Thoracic aorta (tissue), 2 donors: ENCODE measurements at places on chromosomes 11 and 22. TPM values are rescaled to one million over a fixed set of nuclear protein-coding genes. Genes with fewer than 3 reads are reported as not detected.
A peak's percentile ranks its signal among the peaks of the same experiment; 100 is the strongest.

- H3K4me3 ChIP-seq, result no peak overlapping the region
- H3K27ac ChIP-seq, result no peak overlapping the region
- H3K27me3 ChIP-seq, result no peaks in the 10 kb centered on the region
- DNase-seq, result no peak
- H3K4me1 ChIP-seq, result peaks cover 5% of the 10 kb centered on the region
These were observed 494.0 kb downstream of the MIAT start for GRCh38 chr22:27151407-27151806.

- H3K27me3 ChIP-seq, result no peaks in the 10 kb centered on the region
- H3K4me3 ChIP-seq, result peak overlapping the region; percentile 36
- peaks cover 21% of the 10 kb centered on the region for H3K4me1 ChIP-seq
- no peaks in the 10 kb centered on the region for H3K36me3 ChIP-seq
- DNase-seq, result peak; percentile 72
These were observed 35.8 kb upstream of the FCHSD2 start for GRCh38 chr11:73177778-73178539.

- peaks cover 7% of the 10 kb centered on the region for H3K4me1 ChIP-seq
- H3K4me3 ChIP-seq, result no peak overlapping the region
- H3K27me3 ChIP-seq, result no peaks in the 10 kb centered on the region
- DNase-seq, result no peak
- no peaks in the 10 kb centered on the region for H3K36me3 ChIP-seq
These were observed 6.7 kb downstream of the CENPM start for GRCh38 chr22:41939981-41940831.

DNA sequence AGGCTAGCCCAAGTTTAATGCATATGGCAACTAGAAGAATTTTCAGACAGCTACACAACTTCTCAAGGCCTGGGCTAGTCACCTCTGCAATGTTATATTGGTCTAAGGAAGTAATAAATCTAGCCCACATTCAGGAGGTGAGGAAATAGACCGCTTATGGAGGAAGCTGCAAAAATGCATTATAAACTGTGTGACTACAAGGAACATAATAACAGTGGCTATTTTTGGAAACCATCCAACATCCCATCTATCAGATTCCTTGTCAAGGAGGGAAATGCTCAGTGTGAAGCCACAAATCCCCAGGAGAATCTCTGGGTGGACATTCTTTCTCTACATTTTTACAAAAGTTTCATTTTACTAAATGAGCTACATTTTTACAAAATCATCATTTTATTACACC is 76.1 kb downstream of the BBOX1 start:
- DNase-seq, result no peak
- H3K27me3 ChIP-seq, result no peaks in the 10 kb centered on the region
- H3K4me1 ChIP-seq, result peaks cover 19% of the 10 kb centered on the region
- no peak overlapping the region for H3K27ac ChIP-seq
- no peak overlapping the region for H3K4me3 ChIP-seq

Gene SCO2
- total RNA-seq, result 4.5 TPM

GRCh38 chr22:24178502-24179440 is 2.5 kb upstream of the SUSD2 start:
- no peak for DNase-seq
- no peaks in the 10 kb centered on the region for H3K27me3 ChIP-seq
- H3K4me1 ChIP-seq, result peaks cover 88% of the 10 kb centered on the region
- H3K4me3 ChIP-seq, result no peak overlapping the region
- H3K27ac ChIP-seq, result peak overlapping the region; percentile 86

DNA sequence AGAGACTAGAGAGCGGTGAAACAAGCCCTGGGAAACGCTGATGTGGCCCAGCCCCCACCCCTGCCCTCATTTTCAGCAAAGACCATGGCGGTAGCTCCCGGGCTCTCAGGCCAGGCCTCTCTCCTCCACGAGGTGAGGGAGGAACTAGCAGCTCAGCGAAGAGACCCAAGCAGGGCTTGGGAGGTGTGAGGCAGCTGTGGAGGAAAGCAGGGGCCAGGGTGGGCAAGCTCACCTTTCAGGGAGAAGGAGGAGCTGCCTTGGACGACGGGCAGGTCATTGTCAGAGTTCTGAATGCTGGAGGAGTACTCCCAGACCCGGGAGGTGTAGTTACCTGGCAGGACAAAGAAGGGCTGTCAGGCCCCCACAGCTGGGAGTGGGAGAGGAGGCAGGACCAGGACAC is 19.9 kb downstream of the TRIM29 start:
- H3K4me1 ChIP-seq, result no peaks in the 10 kb centered on the region
- no peak for DNase-seq
- no peaks in the 10 kb centered on the region for H3K36me3 ChIP-seq
- no peak overlapping the region for H3K27ac ChIP-seq
- H3K4me3 ChIP-seq, result no peak overlapping the region
